GM23248 (cell line): ENCODE measurements at places on chromosomes 6 and 20.
A peak's percentile ranks its signal among the peaks of the same experiment; 100 is the strongest.

- DNase-seq = no peak
Observed at GRCh38 chr6:140372064-140372463, 997.6 kb upstream of the CITED2 start.

DNA sequence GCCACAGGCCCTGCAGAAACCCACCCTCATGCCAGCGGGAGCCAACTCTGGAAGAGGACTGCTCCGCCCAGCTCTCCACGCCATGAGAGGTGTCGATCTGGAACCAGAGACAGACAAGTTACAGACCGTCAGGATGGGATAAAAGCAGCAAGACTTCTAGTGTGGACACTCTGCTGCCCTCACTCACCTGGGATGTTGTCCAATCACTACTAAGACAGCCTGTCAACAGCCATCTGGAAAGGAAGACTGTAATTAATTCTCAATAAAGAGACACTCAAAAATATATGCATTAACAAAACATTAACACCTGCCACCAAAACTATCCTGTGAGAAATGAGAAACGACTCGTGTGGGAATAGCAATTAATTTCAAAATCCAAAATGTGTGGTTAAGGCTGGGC lies 28.3 kb downstream of the SLC2A4RG start:
- DNase-seq = no peak

- DNase-seq = no peak
Observed at GRCh38 chr20:44552568-44552949, 29.8 kb upstream of the PKIG start.

DNA sequence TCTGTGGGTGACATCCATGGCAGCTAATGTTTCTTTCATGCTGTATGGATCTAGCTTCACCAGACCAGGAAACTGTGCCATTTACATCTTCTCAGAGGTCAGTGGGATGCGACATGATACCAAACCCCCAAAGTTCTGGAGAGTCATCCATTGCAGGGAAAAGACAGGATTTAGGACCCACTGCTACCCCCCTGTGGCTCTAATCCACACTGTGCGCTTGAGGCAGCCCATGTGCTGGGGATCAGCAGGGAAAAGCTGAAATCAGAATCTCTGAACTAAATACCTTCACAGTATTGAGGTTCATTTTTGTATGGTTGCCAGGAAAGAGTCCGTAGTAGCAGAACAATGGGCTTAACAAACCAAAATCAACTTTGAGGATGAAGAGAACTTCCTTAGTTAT lies 164.4 kb downstream of the TMEM242 start:
- DNase-seq = no peak

DNA sequence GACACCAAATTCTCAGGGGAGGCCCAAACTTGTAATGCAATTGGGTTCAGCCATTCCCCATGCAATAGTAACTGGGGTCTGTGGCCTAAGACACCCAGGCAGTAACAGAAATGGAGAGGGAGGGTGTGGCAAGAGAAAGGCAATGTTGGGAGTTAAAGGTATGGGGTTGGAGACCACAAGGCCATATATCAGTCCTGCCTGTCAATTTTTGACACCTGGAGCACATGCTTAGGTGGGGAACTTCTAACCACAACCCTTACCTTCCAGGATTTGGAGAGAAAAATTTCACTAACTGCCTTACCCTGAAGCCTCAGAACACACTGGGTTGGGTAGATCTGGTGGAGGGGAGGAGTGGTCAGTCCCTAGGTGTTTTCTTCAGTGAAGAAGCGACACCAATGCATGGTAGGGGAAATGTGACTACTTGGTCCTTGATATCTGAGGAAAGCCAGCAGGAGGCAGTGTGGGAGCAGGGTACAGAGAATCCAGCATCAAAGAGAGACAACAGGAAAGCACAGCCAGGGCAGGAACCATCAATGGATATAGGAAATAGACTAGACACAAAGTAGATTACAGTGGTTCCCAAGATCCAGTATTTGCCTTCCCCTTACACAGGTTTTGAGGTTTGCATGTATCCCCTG lies 6.8 kb upstream of the USP49 start:
- peak; percentile 42 for DNase-seq

- no peak for DNase-seq
Observed at GRCh38 chr20:37360391-37361115, 14.6 kb downstream of the SRC start.
